Thoracic aorta (tissue), 2 donors: ENCODE measurements at places on chromosomes 11 and 22.
A peak's percentile ranks its signal among the peaks of the same experiment; 100 is the strongest.

DNA sequence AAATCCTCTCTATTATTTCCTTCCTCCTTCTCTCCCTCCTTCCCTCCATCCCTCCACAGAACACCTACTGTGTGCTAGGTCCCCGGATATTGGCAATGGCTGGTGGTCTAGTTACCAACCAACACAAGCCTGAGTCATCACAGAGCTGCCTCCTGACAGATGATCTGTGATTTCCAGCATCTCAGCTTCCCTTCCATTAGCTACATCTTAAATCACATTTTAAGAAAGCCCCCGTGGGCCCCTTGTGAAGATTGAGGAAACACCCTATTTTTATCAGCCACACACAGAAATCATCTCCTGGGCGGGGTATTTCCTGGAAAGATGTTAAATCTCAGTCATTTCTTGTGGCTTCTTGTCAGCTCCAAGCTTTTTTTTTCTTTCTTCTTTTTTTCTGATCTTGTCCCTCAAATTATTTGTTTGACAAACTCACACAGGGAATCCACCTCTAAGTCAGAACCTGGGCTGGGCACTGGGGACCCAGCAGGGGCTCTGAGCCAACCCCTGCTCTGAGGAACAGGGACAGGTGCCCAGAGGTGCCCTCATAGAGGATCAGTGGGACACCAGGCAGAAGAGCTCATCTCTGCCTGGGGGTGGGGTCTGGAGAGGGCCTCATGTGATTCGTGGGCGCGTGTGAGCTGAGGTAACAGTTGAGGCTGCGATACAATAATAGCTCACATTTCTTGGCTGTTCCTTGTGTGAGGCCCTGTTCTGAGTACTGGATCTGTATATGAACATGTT, 42.4 kb downstream of the CACNA1I start:
- no peak for DNase-seq

DNA sequence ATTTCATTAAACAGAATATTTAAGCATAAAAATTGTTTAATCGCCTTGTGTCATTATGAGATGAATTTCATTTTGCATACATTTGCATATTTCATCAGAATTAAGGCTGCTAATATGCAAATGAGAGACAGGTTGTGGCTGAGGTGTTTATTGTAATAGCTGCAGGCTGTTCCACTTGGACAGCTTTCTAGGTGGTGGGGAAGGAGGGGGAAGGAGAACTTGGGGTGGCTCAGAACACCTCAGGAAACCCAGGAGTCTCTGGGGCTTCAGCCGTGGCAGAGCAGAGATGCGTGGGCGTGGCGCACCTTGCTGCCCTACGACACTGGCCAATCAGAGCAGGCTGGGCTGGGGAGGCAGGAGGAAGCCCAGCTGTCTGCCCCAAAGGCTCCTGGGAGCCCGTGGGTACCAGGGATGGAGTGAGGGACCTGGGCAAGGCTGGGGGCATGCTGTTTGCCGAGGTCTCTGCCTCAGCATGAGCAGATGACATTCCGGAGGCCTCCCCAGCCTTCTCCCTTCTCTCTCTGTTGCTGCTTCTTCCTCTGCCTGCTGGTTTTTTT, 542.9 kb downstream of the MN1 start:
- DNase-seq = no peak

- no peak for DNase-seq
These were observed 619 bp downstream of the MSANTD2 start for GRCh38 chr11:124799348-124800225.

DNA sequence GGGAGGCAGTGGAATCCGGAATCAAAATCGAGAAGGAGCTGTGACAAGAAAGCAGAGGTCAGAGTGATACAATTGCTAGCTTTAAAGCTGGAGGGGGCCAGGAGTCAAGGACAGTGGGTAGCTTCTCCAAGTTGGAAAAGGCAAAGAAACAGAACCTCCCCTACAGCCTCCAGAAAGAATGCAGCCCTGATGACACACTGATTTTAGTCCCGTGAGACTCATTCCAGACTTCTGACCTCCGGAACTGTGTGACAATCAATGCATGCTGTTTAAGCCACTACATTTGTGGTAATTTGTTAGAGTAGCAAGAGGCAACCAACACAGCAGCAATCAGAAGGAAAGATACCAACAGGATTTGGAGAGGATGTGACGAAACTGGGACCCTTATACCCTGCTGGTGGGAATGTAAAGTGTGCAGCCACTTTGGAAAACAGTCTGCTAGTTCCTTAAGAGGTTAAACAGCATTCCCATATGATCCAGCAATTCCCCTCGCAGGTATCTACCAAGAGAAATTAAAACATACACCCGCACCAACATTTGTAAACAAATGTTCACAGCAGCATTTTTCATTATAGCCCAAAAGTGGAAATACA, 66.7 kb downstream of the DSCAML1 start:
- DNase-seq = no peak

DNA sequence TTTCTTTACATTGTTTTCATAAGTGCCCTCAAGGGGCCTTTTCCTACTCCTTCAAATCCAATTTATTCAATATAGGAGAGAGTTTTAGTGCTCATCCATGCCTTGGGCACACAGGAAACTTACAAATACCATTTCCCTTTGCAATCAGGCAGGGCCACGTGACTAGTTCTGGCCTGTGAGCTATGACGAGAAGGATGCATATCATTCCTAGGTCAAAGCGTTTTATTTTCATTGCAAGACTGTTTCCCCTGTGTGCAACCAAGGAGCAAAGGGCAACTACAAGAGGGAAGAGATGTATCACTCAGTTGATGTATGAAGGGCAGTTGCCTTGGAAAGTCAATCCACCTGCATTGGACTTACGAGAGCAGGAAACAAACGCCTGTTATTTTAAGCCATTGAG, 1.9 kb upstream of the TRAF6 start:
- DNase-seq = no peak

GRCh38 chr11:61163714-61164605, 2.7 kb upstream of the VPS37C start:
- DNase-seq = no peak

- no peak for DNase-seq
These were observed 173.7 kb upstream of the NECTIN1 start for GRCh38 chr11:119902656-119903231.

- DNase-seq = no peak
These were observed 11.4 kb downstream of the EMID1 start for GRCh38 chr22:29216873-29217666.

GRCh38 chr11:61750631-61751273, 1.7 kb upstream of the MYRF start:
- DNase-seq = no peak

DNA sequence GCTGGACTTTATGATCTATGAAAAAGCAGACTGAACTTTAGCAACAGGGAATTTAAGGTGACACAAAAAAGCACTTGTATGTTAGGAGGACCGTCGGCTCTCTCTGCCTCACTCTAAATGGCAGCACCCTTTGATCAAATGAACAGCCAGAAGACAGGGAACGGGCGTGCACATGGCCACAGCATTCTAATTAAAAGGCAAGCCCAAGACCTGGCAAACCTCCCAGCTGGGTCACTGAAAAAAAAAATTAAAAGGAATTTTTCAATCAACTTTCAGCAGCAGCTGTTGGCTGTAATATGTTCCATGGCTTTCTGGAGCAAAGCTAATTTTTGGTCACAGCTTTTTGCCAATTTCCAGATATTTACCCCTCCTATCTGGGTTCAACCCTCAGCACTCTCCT, 116.5 kb downstream of the C11orf58 start:
- no peak for DNase-seq

DNA sequence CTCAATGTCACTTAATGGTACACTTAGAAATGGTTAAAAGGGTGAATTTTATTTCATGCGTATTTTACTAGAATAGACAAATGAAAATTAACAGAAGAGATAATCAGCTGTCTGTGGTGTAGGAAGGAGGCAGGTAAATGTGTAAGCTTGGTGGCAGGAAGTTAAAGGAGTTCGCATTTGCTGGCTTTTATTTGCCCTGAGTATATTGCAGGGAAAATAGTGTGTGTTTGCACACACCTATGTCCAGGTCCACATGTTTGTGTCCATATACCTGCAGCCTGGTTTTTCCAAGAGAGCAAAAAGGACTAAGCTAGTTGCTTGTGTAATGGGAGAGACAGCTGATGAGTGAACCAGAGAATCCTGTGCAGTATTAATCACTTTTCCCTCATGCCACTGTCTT, 16.0 kb downstream of the NTM start:
- DNase-seq = no peak

DNA sequence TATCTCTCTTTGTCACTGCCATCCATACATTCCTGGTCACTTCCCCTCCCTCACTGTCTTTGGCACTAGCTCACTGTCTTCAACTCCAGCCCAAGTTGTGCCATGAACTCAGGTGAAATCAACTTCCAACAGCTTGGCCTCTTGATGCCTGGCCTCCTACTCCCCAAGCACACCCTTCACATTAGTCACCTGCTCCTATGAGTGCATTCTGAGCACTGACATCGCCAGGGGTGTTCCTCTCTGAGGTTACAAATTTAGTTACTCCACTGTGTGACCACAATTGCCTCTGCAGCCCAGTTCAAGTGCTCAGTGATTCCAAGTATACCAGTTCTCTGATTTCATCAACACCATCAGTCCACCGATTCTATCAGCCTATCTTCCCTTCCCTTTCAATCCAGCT, 10.8 kb downstream of the DRD2 start:
- no peak for DNase-seq

DNA sequence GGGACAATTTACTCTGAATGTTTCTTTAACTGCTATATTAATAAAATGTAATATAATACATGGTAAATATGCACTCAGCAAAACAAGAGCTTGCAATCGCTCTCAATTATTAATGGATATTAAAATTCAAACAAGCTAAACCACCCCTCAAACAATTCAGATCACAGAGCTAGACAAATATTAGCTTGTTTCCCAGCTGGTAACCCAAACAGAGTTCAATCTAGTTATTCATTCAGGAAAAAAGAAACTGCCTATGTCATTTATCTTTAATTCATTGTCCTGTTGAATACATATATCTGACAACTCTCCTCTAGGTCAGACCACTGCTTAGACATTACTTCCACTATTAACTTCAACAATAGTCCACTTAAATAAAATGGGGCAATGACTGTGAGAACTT, 78.7 kb downstream of the SERGEF start:
- no peak for DNase-seq

- DNase-seq = no peak
These were observed 302.6 kb upstream of the FAT3 start for GRCh38 chr11:91921974-91922373.

- DNase-seq = no peak
These were observed 1.8 kb downstream of the GALR3 start for GRCh38 chr22:37824674-37825641.

GRCh38 chr11:2564588-2565425, 120.0 kb downstream of the KCNQ1 start:
- no peak for DNase-seq

GRCh38 chr11:75603791-75604736, 42.0 kb downstream of the SERPINH1 start:
- DNase-seq = no peak

- peak; percentile 41 for DNase-seq
These were observed 15.8 kb downstream of the LINC01488 start for GRCh38 chr11:69497221-69497787.

GRCh38 chr11:3942956-3943497, 87.6 kb downstream of the STIM1 start:
- no peak for DNase-seq

DNA sequence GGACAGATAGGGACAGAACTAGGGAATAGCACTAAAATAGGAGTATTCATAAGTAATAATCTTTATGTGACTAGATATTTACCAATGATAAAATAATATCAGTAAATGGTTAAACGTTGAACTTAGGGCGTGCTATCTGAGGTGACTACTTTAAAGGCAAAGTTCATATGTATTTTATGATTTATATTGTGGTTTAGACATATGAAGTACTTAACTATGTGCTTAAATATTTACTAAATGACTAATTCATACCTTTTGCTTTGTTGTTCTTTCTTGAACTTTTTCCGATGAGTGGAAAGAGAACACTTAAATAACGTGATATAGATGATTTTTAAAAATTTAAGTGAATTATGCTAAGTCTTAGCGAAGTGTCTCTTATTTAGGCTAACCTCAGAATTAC, 14.7 kb downstream of the LUZP2 start:
- DNase-seq = no peak

DNA sequence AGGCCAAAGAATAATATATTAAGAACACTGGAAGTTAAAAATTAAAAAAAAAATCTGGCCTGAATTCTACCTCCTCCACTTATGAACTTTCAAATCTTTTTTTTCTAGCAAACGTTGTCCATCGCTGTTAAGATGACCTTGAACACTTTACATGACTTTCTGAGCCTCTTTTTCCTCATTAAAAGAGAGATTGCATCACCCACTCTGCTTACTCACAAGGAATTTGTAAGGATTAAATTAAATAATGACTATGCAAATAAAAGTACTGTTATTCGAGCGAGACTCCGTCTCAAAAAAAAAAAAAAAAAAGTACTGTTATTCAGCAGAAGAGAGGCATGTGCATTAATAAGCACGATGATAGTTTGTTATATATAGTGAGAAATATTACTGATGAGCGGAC, 285.1 kb upstream of the CCDC90B start:
- DNase-seq = no peak

DNA sequence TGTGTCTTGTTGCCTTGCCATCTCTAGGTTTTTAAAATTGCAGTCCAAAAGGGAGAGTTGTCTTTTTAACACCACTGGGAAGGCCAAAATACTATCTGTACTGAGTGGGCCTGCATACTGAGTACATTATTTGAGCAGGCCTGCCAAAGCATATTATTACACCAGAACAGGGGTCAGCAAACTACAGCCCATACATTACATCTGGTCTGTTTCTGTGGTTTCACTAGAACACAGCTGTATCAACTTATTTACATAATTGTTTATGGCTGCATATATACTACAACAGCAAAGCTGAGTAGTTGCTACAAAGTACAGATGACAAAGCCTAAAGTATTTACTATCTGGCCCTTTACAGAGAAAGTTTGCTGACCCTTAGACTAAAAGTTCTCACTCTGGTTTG, 74.0 kb downstream of the USP35 start:
- no peak for DNase-seq

DNA sequence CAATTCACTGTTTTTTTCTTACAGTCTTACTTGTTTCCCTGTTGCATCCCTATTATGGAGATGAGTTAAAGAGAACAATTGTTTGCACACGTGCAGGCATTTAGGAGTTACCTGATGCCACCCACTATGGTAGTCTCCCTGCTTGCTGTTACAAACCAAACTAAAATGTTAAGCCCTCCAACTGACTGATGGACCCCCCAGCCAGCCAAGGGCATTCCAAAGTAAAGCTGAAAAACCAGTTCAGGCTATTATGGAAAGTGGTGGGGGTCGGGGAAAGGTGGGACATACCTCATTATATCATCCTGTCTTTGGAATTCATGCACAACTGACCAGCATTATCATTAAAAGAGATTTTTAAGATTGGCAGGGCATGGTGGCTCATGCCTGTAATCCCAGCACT, 47.0 kb upstream of the GNAZ start:
- DNase-seq = no peak

DNA sequence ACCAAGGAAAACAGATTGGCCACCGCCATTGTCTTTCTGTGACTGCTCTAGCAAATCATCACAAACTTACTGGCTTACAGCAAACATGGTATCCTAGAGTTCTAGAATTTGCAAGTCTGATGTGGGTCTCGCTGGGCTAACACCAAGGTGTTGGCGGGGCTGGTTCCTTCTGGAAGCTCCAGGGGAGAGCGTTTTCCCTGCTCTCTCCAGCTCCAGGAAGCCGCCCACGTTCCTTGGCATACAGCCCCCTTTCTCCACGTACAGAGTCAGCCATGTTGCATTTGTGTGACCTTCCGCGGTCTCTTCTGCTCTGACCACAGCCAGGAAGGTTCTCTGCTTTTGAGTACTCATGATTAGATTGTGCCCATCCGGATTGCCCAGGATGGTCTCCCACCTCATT, 27.5 kb downstream of the TBC1D22A start:
- no peak for DNase-seq

- DNase-seq = no peak
These were observed 146.2 kb downstream of the RBFOX2 start for GRCh38 chr22:35882211-35883030.
